ENCODE measurements at places on chromosomes 3 and 15. TPM values are rescaled to one million over a fixed set of nuclear protein-coding genes. Genes with fewer than 3 reads are reported as not detected.

- peak; percentile 74 for DNase-seq
- no peak overlapping the region for H3K27ac ChIP-seq
- no peaks in the 10 kb centered on the region for H3K36me3 ChIP-seq
- peaks cover 4% of the 10 kb centered on the region for H3K4me1 ChIP-seq
Observed at GRCh38 chr15:45635191-45635638, 386 bp downstream of the SQOR start.

GRCh38 chr3:58025837-58026569 lies 17.8 kb downstream of the FLNB start:
- peak overlapping the region; percentile 60 for H3K27ac ChIP-seq
- H3K27me3 ChIP-seq: no peaks in the 10 kb centered on the region
- peaks cover 76% of the 10 kb centered on the region for H3K4me1 ChIP-seq
- DNase-seq: no peak

DNA sequence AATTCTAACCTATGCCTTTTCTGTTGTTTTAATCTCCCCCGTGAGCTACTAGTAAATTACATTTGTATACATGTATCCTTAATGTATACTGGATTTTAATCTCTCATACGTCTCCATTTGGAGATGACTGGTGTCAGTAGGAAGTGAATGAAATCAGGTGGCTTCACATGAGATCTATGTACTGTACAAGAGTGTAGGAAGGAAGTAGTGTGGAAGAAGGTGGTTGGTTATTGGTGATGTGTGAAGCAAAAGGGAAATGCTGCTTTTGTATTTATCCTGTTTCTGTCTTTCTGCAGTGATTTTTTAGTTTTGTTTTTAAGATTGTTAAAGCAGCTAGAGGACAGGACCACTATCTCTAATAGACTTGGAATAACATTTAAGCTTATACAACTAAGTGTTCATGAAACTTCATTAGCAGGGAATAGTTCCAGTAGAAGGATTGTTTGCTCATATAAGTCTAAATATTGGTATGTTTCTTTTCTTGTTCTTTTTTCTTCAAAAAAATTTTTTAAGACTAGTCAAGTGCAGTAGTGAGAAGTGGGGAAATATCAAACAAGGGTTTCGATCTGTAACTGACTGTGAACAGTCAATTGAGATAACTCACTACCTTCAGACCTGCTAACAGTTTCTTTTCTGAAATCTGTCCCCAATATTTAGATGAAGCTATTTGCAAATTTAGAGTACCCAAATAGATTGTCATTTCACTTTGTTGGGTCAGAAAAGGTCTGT lies 15.3 kb downstream of the SNX1 start:
- H3K4me1 ChIP-seq: no peaks in the 10 kb centered on the region
- H3K27me3 ChIP-seq: no peaks in the 10 kb centered on the region
- no peak overlapping the region for H3K4me3 ChIP-seq
- no peak for DNase-seq
- H3K36me3 ChIP-seq: no peaks in the 10 kb centered on the region

The GOLGA8J gene
- total RNA-seq: not detected

GRCh38 chr3:153247331-153248330 lies 85.6 kb downstream of the RAP2B start:
- H3K36me3 ChIP-seq: no peaks in the 10 kb centered on the region
- H3K27me3 ChIP-seq: no peaks in the 10 kb centered on the region
- H3K4me1 ChIP-seq: no peaks in the 10 kb centered on the region

The RTP1 gene
- total RNA-seq: 5.9 TPM

The CCDC12 gene
- 35.1 TPM for total RNA-seq

DNA sequence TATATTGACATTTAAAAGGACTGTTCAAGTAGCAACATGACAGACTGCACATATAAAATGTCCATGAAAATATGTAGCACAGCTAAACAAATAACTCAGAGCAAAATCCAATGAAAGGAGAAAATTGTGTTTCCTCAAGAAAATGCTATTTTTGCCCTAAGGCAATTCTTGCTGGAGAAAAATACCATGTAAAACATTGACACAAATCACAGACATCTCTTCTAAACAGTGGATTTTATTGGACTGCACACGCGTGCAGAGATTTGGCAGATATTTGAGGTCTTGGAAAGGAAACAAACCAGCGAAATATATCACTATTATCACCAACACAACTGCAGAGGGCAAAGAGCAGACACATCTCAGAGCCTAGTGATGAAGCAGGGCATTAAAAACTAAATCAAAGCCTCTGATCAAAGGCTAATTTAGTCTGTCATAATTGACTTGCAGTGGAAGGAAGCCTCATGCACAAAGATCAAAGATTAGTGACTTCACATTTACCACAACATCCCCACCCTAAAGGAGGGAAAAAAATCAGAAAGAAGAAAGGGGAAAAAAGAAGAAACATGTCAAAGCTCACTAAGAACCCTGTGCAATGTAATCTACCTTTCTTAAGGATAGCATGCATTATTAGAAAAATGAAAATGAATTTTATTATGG lies 52.4 kb downstream of the CHL1 start:
- H3K27me3 ChIP-seq: no peaks in the 10 kb centered on the region
- no peak overlapping the region for H3K4me3 ChIP-seq
- no peaks in the 10 kb centered on the region for H3K36me3 ChIP-seq
- peaks cover 10% of the 10 kb centered on the region for H3K4me1 ChIP-seq

The ALG1L2 gene
- not detected for total RNA-seq

The P2RY13 gene
- total RNA-seq: not detected

The ARRDC4 gene
- total RNA-seq: 6.9 TPM

DNA sequence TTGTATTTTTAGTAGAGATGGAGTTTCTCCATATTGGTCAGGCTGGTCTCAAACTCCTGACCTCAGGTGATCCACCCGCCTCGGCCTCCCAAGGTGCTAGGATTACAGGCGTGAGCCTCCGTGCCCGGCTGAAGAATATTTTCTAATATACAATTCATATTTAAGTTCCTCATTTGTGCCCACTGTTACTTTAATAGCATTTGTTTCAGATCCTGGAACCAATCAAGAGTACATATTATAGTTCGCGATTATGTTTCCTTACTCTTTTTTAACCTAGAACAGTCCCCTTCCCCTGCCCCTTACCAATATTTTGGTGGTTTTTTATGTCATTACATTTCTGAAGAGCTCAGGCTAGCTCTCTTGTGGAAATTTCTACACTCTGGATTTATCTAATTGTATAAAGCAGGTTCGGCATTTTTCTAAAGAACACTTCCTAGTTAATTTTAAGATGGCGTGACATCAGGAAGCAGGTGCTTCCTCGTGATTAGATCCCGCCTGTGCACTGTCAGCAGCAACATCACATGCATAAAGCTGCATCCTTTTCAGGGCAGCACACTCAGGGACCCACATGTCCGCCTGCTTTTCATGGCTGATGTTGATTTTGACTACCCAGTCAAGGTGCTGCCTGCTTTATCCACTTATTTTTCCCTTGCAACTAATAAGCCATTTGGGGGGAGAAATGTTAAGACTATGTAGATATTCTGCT lies 88.7 kb upstream of the EPHB3 start:
- DNase-seq: no peak
- H3K4me3 ChIP-seq: no peak overlapping the region
- no peaks in the 10 kb centered on the region for H3K27me3 ChIP-seq
- H3K36me3 ChIP-seq: no peaks in the 10 kb centered on the region
- no peak overlapping the region for H3K27ac ChIP-seq
